ENCODE measurements at places on chromosomes 12 and 14. TPM values are rescaled to one million over a fixed set of nuclear protein-coding genes. Genes with fewer than 3 reads are reported as not detected.

- no peaks in the 10 kb centered on the region for H3K36me3 ChIP-seq
- no peak overlapping the region for H3K4me3 ChIP-seq
- DNase-seq, result peak; percentile 54
- H3K27me3 ChIP-seq, result peaks cover 28% of the 10 kb centered on the region
Observed at GRCh38 chr12:117875744-117876435, 92.9 kb downstream of the KSR2 start.

GRCh38 chr12:69698054-69698453 is 1.0 kb downstream of the BEST3 start:
- H3K4me1 ChIP-seq, result no peaks in the 10 kb centered on the region
- no peaks in the 10 kb centered on the region for H3K36me3 ChIP-seq
- H3K4me3 ChIP-seq, result no peak overlapping the region
- peaks cover 6% of the 10 kb centered on the region for H3K27me3 ChIP-seq

The CAPZA3 gene
- total RNA-seq, result not detected

- H3K27ac ChIP-seq, result no peak overlapping the region
- DNase-seq, result no peak
- H3K27me3 ChIP-seq, result no peaks in the 10 kb centered on the region
- H3K36me3 ChIP-seq, result peaks cover 3% of the 10 kb centered on the region
- H3K4me3 ChIP-seq, result no peak overlapping the region
- H3K4me1 ChIP-seq, result no peaks in the 10 kb centered on the region
Observed at GRCh38 chr14:76894308-76894707, 68.1 kb downstream of the LRRC74A start.

The ZC2HC1C gene
- total RNA-seq, result 0.56 TPM

- peaks cover 4% of the 10 kb centered on the region for H3K4me1 ChIP-seq
- H3K27ac ChIP-seq, result no peak overlapping the region
- peak overlapping the region; percentile 37 for H3K4me3 ChIP-seq
- H3K27me3 ChIP-seq, result peaks cover 7% of the 10 kb centered on the region
- H3K36me3 ChIP-seq, result no peaks in the 10 kb centered on the region
- DNase-seq, result peak; percentile 67
Observed at GRCh38 chr14:64823305-64823861, 56.3 kb downstream of the SPTB start.

All from activated naive CD8-positive, alpha-beta T cell treated with anti-CD3 and anti-CD28 coated beads for 36 hours (primary cell).